ENCODE measurements at places on chromosomes 13 and 19. TPM values are rescaled to one million over a fixed set of nuclear protein-coding genes. Genes with fewer than 3 reads are reported as not detected.

DNA sequence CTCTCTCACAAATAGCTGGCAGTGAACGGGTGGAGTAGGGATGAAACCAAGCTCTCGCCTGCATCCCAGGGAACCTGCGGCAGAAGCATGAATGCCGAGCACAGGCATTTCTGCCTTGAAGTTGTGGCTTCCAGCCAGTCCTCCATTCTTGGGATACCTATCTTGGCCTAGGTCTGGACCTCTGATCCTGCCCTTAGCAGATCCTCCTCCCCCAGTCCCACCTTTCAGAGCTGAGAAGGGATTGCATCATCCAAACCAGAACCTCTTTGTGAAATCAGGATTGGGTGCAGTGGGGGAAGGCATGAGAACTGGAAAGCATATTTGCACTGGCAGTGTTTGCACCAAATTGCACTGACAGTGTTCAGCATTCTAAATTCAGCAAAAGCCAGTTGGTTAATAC is 5.8 kb downstream of the ZNF780A start:
- no peak for DNase-seq

FAM216B gene
- total RNA-seq, result 4.4 TPM

DNA sequence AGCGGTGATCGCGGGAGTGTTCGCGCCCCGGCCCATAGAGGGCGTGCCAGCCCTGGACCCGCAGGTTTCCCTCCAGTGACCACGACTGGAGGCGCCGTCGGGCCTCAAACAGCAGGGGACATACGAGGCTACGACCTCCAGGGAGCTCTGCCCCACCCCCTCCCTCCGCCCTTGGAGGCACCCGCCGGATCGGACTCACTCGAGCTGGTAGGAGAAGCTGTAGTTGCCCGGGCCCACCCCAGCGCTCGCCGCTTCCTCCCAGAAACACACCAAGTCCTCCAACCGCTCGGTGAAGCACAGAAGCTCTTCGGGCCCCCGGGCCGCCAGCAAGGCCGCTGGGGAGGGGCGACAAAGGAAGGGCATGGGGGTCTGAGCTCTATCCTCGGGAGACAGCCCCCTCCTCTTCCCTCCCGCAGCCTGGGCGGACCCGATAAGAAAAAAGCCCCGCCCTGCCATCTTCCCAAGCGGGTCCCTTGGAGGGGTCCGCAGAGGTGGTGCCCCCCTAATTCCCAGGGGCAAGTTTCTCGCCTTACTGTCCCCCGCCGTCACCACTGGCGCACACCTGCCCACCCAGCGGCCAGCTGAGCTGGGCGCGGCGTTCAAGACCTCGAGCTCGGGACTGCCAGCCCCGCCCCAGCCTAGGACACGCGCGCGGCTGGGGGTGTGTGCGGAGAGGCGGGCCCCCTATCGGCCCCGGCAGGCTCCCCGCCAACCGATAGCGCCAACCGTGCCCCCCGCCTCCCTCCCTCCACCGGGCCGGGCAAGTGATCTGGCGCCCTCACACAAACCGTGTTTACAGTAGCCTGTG is 1.0 kb downstream of the EPOR start:
- peak; percentile 76 for DNase-seq

TEX101 gene
- not detected for total RNA-seq

ZNF426 gene
- 14.6 TPM for total RNA-seq

DNA sequence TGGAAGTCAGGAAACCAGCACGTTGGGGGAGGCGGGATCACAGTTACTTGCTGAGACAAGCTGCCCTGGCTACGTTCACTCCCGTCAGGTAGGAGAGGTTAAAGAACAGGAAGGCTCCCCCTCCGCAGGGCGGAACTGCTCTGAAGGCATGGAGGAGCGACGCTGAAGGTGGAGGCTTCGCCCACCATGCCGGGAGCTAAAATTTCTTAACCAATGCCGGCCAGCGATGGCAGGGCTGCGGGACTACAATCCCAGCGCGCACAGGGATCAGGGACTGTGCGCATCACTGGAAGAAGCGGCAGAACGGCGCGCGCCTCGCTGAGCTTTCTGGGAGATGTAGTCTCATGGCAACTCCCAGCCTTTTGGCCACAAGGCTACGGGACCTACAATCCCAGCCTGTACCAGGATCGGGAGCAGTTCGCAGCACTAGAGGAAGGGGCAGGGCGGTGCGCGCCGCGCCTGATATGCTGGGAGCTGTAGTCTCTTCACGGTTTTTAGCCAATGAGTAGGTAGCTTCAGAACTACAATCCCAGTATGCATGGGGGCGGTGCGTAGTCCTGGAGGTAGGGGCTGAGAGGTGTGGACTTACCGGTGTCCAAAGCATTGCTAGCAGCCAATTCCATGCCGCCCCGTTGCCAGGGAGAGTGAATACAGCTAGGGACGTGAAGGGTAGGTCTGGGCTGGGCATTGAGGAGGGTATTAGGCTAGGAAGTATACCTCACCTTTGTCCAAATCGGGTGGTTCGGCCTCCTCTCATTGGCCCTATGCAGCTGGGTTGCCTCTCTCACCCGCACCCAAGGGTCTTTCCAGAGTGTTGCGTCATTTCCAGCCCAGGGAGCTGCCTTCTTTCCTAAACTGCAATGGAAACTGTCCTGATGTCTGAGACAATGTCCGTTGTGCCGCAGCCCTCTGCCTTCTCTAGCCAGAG is 12.8 kb upstream of the ZNF682 start:
- peak; percentile 97 for DNase-seq

GRCh38 chr19:39701291-39701690 is 3.0 kb upstream of the LGALS14 start:
- DNase-seq, result no peak

DNA sequence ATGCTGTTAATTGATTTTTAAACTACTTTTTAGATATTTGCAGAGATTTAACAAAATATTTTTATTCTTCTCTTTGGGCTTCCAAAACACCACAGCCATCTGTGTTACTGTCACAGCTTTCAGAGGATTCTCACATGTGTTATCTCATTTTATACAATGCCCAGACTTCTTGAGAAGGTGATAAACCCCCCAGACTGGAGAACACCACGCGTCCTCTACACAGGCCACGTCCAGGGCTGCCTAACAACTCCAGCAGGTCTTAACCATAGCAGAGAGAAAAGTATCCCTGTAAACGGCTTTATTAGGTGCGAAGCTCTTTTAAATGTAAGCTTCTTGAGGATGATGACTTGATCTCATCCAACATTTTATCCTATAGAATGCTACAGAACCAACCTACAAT is 2.0 kb downstream of the GPR183 start:
- DNase-seq, result no peak

DNA sequence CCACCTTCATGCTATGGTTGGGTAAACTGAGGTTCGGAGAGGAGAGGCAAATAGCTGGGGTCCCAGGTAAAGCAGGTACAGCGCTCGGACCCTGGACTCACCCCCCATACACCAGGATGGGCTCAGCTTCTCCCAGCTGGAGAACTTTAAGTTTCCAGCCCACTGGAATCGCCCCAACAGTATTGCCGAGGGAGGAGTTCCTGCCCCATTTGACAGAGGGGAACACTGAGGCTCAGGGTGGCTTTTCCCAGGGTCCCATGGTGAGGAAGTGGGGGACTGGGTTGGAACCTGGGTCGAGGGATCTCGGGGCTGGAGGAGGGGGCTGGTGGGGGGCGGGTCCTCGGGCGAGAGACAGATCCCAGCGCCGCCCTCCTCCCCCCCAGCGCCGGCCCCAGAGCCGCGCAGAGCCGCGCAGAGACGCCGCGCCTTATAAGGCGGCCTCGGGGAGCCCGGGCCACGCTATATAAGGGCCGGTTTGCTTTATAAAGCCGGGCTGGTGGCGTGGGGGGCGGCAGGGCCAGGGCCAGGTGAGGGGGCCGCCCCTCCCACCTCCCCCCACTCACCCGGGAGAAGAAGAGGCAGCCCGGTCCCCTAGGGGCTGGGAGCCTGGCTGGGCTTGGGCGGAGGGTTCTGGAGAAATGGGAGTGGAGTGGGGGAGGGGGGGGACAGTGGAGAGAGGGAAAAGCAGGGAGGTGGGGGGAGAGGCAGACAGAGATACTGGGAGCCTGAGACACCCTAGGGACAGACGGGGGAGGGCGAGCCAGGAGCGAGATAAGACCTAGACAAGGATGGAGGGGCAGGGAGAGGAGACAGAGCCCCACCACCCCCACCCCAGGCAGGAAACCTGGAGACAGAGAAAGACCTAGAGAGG is 1.1 kb downstream of the CNN1 start:
- peak; percentile 60 for DNase-seq

DNA sequence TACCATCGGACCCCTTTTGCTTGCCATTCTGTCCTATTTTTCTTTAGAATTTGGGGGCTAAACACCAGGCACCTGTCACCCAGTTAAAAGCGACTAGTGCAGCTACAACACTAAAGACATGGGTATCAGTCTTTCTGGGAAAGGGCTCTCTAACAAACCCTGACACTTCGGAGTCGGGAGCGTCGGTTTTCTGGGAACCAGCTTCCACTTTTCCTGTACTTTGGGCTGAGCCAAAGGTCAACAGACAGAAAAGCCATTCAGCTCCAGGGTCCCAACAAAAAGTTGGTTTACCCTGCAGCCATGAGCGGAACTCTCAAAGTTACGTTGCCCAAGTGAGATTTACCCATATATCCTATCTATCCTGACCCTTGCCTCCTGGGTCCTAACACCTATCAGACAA is 337.0 kb upstream of the SLITRK5 start:
- DNase-seq, result no peak

SHFL gene
- total RNA-seq, result 8.2 TPM

ZNF506 gene
- total RNA-seq, result 9.7 TPM

EVI5L gene
- 23.5 TPM for total RNA-seq

GRCh38 chr19:16739546-16739945 is 19.9 kb downstream of the NWD1 start:
- DNase-seq, result no peak

DNA sequence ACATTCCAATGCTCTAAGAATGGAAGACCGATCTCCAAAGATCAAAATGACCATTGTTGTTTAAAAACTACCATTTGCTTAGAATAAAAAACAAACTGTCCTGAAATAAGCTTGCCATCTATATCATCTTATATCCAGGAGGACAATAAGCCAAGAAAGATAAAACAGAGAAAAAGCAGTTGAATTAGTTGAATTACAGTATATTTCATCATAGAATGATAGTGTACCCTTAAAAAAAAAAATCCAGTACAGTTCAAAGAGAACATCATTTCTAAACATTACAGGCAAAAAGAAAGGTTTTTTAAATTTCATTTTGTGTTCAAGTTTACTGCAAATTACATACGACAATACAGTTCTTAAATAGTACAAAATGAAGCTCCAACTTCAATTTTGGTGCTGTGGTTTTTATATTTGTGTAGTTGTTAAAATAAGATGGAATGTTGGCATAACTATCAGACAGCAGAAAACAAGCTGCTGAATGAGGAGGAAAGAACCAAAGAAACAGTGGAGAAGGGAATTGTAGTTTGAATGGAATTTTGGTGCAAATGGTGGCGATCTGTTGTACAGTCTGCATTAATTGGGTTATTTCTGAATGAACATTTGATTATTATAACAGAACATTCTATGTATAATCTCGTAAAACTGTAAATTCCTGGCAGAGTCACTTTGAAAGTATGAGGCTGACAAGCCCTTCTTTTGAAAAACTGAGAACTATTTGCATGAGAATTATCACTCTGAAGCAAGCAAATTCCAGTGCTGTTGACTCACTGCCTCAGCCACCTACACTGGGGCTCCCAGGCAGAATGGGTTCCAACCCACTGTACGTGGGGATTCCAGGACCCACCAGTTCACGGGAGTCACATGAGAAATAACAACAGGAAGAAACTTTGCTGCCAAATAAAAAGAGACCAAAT is 37.7 kb downstream of the LHFPL6 start:
- DNase-seq, result no peak

DNA sequence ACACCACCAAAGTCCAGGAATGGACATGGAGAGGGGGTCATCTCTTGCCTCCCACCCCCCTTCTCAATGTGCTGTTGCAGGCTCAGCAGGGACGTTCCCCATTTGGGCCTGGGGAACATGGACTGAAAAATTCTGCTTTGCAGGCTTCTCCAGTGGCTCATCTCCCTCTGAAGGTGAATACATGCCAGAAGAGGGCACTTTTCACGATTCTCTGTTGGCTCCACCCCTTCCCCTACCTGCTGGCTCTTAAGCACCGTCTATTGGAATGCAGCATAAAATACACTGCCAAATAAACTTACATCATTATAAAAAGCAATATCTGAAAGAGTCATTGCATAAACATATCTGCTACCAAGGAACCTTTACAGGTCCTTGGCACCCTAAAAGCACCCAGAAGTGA is 35.7 kb downstream of the NHLRC3 start:
- no peak for DNase-seq

GRCh38 chr13:114115191-114115671 is 17.2 kb downstream of the RASA3 start:
- peak; percentile 63 for DNase-seq

- no peak for DNase-seq
Observed at GRCh38 chr19:7328647-7329046, 20.1 kb upstream of the ARHGEF18 start.

Measured in left ventricle myocardium superior (tissue), 1 donor.